CD4-positive, alpha-beta T cell treated with Interleukin-4 for 4 hours (primary cell): ENCODE measurements at places on chromosomes 3 and 15.
A peak's percentile ranks its signal among the peaks of the same experiment; 100 is the strongest.

DNA sequence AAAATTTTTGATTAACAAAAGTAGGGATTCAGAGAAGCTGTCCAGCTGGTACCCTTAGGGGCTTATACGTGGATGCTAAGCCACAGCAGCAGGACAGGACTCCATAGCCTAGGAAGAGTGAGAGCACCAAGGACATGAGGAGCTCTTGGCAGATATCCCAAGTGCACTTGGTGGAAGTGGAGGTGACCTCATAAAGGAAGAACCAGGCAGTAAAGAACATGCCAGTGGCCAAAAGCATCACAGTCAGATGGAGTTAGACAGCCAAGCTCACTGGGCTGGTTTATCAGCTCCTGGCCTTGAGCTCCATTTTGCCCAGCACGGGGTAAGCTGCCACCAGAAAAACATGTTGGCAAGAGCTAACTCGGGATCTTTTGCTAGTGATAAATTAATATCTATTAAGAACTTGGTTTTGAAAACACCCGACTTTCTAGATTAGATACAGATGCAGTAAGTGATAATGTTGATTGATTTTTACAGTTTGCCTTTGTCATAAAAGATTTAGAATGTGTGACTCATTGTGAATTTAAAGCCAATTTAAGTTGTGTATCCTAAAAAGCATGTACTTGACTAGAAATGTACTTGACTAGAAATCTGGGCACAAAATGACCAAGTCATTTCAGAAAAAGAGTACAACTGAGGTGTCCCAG, 108.0 kb downstream of the CMSS1 start:
- DNase-seq, result no peak

- DNase-seq, result no peak
Measured at GRCh38 chr15:94042180-94042928, 189.0 kb upstream of the MCTP2 start.

GRCh38 chr15:68348081-68348480, 70.5 kb downstream of the FEM1B start:
- no peak for DNase-seq

- DNase-seq, result no peak
Measured at GRCh38 chr15:74038707-74039655, 43.4 kb downstream of the GOLGA6A start.

DNA sequence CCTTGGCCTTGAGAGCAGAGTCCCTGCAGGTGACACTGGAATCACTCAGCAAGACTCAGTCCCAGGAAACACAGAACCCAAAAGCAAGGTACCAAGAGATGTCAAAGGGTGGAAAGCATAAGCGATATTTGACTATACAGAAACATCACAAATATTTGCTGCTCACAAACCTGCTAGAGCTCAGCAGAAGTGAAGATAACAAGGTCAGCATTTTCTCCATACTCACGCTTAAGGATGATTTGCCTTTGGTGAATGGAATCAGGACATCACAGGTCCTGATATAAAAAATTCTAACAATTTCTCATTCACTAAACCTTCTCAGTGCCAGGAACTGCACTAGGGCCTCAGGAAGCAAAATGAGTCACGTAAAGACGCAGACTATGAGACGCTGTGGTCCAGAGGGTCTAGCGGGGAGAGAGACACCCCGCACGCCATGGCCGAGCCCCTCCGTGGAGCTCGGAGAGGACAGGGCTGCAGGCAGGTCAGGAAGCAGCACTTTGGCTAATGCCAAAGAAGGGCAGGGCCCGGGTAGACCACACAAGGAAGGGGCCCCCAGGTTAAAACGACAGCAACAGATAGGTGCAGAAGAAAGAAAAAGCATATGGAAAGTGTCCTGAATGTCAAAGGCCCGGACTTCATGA, 10.7 kb downstream of the PCSK6 start:
- no peak for DNase-seq

DNA sequence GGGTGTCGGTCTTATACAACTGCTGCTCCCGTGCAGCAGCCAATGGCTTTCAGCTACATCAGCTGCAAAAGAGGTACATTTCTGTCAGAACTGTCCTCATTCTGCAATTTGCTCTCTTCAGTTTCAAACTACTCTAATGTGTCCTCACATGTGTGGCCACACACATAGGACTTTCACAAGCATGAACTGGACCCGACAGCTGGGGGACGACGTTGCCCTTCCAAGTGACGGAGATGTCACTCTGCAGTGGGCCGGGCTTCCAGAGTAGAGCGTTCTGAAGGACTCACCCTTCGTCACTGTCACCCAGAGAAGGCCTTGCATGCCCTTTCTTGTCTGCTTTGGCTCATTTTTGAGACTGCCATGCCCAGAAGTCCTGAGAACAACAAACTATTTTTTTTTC, 189.8 kb downstream of the ATP10A start:
- no peak for DNase-seq

- no peak for DNase-seq
Measured at GRCh38 chr3:35965908-35966307, 326.6 kb downstream of the ARPP21 start.

- DNase-seq, result no peak
Measured at GRCh38 chr3:150365132-150365604, 42.9 kb upstream of the TSC22D2 start.

DNA sequence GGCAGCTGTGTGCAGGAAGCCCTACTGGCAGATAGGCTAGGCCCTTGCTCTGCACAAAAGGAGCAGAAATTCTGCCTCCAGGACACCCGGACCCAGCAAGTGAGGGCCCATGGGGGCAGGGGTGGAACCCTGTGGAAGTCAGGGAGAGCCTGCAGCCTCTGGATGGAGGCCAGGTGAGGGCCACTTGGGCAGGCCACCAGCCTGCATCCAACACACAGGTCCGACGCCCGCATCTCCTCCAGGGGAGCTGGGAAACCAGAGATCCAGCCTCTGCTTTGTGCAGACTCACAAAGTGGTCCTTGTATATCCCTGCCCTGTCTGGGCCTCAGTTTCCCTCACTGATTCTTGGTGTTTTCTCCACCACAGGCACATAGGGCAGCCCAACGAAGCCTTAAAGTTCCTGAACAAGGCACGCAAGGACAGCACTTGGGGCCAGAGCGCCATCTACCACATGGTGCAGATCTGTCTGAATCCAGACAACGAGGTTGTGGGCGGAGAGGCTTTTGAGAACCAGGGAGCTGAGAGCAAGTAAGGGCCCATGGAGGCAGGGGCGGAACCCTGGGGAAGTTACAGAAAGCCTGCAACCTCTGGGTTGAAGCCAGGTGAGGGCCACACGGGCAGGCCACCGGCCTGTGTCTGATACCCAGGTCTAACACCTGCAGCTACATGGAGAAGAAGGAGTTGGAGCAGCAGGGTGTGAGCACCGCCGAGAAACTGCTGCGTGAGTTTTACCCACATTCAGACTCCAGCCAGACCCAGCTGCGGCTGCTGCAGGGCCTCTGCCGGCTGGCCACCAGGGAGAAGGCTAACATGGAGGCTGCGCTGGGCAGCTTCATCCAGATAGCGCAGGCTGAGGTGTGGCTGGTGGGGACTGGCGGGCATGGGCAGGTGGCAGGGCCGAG, 16.6 kb downstream of the CSRNP1 start:
- no peak for DNase-seq

DNA sequence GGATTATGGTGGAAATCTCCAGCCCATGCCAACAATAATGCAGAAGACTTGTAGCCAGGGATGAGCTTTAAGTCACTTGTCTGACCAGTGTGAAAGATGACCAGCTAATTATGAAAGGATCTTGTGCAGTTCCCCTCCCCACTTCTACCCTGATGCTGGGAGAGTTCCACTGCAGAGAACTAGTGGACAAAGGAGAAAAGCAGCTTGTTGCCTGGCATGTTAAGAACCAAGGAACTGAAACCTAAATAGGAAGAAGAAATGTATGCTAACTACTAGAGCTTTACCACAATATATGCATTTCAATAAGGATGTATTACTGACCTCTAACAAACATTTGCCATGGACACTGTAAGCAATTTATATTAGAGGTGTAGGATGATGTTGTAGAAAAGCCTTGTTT, 52.2 kb upstream of the CSTA start:
- no peak for DNase-seq

DNA sequence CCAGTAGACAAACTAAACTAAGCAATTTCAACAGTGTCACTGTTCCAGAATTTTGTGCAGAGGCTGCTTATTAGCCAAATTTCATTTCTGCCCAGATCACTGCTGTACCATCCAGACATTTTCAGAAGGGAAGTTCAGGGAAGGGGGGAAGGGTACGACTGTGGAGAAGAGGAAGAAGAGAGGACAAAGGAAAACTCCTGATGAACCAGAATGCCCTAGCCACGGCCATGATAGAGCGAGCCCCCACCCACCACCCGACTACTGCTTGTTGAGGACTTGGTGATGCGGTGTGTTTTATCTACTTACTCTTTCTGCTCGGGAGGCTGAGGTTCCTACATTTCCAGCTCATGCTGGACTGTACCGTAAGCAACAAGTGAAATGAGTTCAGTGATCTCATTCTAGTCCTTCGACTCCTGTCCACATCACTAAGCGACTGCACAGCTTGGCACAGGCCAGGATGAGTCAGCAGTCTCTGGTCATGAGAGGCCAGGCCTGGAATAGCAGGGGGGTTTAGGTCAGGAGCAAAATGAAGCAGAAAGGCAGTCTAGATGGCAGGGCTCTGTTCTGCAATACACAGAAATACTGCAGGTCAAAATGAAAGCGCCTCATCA, 330.8 kb downstream of the TIGIT start:
- DNase-seq, result no peak

- DNase-seq, result no peak
Measured at GRCh38 chr15:45678459-45679178, 43.8 kb downstream of the SQOR start.

DNA sequence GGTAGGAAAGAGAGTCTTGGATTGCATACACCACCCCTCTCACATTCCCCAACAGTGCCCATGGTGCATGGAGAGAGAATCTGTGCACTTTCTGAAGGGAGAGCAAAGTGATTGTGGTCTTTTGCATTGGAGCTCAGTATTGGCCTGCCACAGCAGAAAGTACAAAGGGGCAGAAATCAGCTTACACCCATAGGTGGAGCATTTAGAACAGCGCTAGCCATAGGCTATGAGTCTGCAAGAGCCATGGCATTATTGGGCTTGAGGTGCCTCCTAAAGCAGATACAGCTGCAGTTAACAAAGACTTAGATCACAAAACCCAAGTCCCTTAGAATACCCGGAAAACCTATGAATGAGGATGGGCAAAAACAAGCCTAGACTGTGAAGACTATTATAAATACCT, 21.8 kb downstream of the SI start:
- no peak for DNase-seq

DNA sequence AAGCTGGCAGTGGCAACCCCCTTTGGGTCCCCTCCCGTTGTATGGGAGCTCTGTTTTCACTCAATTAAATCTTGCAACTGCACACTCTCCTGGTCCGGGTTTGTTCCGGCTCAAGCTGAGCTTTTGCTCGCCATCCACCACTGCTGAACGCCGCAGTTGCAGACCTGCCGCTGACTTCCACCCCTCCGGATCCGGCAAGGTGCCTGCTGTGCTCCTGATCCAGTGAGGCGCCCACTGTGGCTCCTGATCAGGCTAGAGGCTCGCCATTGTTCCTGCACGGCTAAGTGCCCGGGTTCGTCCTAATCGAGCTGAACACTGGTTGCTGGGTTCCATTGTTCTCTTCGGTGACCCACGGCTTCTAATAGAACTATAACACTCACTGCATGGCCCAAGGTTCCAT, 22.8 kb downstream of the CHST2 start:
- DNase-seq, result no peak

DNA sequence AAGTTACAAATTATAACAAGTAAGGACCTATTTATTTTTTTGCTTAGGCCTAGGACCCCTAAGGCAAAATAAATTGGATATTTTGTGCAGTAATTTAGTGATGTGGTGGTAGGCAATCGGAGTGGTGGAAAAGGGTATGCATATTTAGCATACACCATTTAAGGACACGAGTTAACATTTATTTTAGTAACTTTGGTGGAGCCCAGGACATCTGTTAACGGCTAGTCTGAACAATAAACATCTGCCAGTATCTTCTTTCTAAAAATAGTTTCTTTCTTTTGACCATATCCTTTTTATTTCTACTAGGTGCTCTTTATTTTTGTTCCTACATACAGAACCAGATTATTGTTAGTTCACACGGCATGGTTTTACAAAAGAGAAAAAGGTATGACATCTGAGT, 326.3 kb downstream of the CHL1 start:
- DNase-seq, result no peak

DNA sequence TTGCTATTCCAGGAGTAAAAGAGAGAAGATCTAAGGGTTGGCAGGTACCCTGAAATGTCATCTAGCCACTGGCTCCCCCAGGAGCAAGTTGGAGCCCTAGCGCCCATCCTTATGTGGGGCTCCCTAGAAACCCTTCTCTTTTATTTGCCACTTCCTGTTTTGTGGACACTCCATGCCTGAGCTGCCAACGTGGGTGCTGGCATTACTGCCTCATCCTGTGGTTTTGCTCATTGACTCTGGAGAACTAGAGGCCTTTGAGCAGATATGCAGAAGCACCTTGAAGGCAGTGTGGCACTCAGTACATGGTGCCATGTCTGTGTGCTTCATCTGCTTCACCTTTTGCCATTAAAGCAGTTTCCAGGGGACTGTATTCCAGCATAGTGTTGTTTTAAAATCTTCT, 8.1 kb downstream of the EDEM1 start:
- peak; percentile 38 for DNase-seq

GRCh38 chr15:101309436-101310160, 14.6 kb upstream of the SNRPA1 start:
- no peak for DNase-seq

- DNase-seq, result peak; percentile 50
Measured at GRCh38 chr3:170355738-170356595, 1.5 kb upstream of the SKIL start.

- no peak for DNase-seq
Measured at GRCh38 chr3:47003461-47004368, 24.2 kb downstream of the NBEAL2 start.

DNA sequence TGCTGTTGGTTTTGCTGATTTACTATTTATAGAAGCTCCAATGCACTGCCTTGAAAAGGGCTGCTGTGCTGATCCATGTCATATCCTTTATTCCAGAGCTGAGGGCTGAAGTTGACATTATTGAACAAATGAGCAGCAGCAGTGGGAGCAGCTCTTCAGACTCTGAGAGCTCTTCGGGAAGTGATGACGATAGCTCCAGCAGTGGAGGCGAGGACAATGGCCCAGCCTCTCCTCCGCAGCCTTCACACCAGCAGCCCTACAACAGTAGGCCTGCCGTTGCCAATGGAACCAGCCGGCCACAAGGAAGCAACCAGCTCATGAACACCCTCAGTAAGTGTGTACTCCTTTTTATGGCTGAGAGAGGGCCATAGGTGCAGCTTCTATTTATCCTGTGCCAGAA, 8.8 kb downstream of the EAF1 start:
- no peak for DNase-seq

DNA sequence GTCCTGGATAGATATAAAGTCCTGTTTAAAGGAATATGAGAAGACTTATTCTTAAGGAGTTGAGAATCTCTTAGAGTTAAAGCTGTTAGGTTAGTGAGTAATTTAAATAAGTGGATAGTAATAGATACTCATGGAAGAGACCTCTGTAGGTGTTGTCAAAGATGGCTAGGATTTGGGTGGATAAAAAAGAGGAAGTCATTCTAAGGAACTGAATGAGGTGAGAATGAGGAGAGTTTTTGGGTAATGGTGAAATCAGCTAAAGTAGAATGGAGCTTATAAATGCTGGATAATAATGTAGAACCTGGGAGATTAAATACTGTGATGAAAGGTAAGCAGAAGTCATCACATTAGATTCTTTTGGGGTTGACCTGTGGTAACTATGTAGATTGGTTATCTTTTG, 8.1 kb downstream of the ARIH1 start:
- DNase-seq, result no peak
